Tibial nerve (tissue), 4 donors: ENCODE measurements at places on chromosomes 11 and 22.

GRCh38 chr11:86807360-86807759 is 7.0 kb downstream of the PRSS23 start:
- DNase-seq = no peak

- no peak for DNase-seq
Observed at GRCh38 chr22:36830601-36831000, 13.8 kb upstream of the PVALB start.

DNA sequence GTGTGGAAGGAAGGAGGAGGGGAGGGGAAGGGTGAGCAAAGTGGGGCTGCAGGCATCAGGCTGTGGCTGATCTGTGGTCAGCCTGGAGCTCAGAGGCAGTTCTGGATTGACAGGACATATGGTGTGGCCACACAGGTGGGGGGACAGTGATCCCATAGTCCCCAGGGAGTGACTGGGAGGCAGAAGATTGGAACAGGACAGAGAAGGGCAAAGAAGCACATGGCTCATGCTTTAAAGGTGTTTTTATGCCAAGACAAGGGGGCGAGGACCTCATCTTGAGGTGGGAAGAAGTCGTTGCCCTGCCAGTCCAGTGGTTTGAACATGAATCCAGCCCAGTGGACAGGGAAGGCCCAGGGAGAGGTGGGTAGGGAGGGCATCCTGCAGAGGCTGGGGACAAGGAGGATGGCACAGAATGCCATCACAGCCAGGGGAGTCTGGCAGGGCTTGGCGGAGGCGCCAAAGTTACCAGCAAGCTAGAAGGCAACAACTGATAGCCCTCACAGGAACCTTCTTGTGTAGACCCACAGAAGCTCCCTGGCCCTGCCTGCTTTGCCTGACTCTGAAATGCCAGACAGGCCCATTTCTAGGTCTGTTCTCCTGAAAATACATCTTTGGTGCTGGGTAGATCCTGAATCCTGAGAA is 3.1 kb downstream of the BET1L start:
- DNase-seq = no peak

DNA sequence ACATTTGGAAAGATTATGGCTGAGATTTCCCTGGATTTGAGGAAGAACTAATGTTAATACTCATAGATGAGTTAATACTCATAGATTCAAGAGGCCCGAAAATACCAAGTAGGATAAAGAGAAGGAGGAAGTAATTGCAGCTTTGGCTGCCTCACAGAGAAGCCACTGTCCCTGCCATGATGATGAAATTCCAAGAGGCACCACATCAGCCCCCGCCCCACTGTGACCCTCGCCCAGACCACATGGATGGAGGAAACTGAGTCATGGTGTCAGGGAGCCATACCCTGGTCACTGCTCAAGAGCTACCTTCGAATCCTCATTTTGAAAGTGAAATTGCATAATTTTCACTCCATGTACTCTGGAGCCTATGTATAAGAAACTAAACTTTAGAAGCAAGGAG is 92.9 kb upstream of the SLC22A12 start:
- no peak for DNase-seq

DNA sequence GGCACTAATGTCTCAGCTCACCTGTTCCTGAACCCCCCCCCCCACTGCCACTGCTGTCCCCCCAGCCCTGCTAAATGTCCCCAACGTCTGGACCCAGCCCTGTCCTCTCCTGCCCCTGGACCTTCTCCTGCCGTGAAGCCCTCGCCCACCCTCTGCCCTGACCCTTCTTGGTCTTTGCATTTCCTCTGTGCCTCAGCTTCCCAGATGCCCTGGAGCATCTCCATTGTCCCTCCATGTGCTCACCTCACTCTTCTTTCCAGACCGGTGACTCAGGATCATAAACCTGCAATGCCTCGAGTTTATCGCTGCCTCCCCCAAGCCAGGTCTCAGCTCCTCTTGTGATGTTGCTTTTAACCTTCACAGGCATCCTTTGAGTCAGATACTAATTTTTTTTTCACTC is 416.4 kb downstream of the BRD1 start:
- DNase-seq = no peak

DNA sequence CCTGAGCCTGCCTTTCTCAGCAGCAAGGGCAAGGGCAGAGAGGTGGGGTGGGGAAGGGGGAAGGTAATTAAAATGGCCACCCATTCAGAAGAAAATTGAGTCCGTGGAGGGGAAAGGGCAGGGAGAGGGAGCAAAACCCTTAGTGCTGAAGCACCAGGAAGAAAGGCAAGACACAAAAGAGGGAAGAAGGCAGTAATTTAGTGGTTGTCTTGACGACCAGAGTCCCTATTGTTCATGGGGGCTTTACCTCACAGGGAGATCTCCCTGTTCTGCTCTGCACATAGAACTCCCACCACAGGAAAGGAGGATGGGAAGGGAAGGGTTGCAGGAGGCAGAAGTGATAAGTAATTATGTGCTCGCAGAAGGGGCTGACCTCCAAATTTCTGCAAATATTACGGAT is 23.4 kb downstream of the SNX19 start:
- DNase-seq = no peak

GRCh38 chr22:49236541-49237075 is 591.1 kb downstream of the BRD1 start:
- no peak for DNase-seq
